Spinal cord (tissue), 10 donors: ENCODE measurements at places on chromosomes 1 and 21. TPM values are rescaled to one million over a fixed set of nuclear protein-coding genes. Genes with fewer than 3 reads are reported as not detected.

The XCL2 gene
- polyA plus RNA-seq: not detected

- DNase-seq: no peak
Measured at GRCh38 chr1:203968761-203969160, 104.2 kb upstream of the SOX13 start.

The NR5A2 gene
- 1.7 TPM for polyA plus RNA-seq

The KCNE1 gene
- polyA plus RNA-seq: 1.7 TPM

The CD34 gene
- polyA plus RNA-seq: 27.9 TPM

The RBM34 gene
- 76.2 TPM for polyA plus RNA-seq

GRCh38 chr21:38804030-38804788 is 1.5 kb upstream of the ETS2 start:
- DNase-seq: no peak

- DNase-seq: no peak
Measured at GRCh38 chr1:181152892-181153633, 64.6 kb downstream of the IER5 start.

GRCh38 chr1:162365284-162366020 is 11.2 kb downstream of the SPATA46 start:
- no peak for DNase-seq

DNA sequence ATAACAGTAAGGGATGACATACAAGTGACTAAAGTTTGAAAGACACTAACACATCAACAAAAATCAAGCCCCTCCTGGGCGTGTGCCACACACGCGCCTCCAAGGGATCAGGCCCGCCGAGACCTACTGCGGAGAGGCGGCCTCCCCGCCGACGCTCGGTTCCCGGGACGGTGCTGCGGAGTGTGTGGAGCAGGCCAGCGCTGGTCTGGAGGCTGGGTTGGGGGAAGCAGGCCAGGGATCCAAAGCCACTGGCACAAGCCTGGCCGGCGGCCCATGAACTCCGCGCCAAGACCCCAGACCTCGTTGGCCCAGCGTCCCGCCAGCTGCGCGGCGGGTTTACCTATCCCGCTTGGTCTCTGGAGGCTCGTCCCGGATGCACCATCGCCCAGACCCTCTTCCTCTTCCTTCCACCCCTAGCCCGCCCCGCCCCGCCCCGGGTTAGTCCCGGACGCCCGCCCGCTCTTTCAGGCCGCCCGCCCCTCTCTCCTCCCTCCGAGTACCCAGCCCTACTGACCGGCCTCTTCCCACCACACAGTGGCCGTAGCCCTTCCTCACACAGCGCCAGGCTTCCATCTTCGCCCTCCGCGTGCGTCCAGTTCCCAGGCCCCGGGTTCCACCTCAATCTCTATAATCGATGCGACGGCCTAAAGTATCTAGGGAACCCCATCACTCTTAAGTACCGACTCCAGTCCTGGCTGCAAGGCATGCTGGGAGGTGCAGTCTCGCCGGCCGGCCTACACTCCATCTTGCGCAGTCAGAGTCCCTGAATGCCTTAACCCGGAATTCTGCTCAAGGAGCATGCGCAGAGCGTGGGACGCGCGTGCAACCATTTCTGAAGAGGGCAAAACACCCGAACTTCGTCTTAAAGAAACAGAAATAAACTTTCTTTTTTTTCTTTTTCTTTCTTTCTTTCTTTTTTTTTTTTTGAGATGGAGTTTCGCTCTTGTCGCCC is at the start of gene ANGEL2:
TSS of gene ANGEL2 (minus strand) at position 769 of the 952 bp plus-strand sequence. CDS start at position 573, 196 bp downstream.
- DNase-seq: peak; percentile 99
